ENCODE measurements at places on chromosomes 5 and 9. TPM values are rescaled to one million over a fixed set of nuclear protein-coding genes. Genes with fewer than 3 reads are reported as not detected.
A peak's percentile ranks its signal among the peaks of the same experiment; 100 is the strongest.

UBE2QL1 gene
- total RNA-seq = not detected

DNA sequence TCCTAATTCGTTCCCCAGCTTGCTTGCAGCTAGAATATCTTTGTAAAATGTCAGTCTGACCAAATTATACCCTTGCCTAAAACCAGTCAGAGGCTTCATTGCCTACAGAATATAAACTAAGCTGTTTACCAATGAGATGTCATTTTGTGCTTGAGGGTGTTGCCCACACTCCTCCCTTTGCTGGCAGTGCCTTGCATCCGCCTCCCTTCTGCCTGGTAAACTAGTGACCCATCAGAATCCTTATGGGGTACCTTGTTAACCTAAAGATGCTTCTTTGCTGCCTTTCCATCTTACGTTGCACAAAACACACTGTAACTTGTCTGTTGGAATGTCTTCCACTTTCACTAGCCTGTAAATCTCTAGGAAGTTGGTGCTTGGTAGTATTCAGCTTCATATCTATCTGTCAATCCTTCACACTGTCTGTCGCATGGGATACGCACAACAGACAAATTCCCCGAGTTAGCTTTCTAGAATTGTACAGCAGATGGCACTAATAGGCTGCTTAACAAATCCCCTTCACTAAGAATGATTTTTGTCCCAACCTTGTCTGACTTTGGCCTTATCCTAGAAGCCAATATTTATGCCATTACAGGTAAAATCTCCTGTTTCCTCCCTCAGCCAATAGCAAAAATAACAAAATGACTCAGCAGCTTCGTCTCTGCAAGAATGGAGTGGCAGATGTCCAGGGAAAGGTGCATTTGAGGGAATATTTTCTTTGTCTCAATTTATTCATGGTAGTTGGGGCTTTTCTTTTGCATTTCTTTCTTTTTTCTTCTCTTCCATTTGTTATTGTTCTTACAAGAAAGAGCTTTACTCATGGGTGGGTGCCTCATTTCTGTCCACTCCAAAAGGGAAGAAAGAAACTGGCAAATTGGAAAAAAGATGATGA is 3.0 kb downstream of the NUDT2 start:
- peak; percentile 10 for DNase-seq

- DNase-seq = no peak
Measured at GRCh38 chr5:58450811-58451629, 8.9 kb downstream of the PLK2 start.

DNA sequence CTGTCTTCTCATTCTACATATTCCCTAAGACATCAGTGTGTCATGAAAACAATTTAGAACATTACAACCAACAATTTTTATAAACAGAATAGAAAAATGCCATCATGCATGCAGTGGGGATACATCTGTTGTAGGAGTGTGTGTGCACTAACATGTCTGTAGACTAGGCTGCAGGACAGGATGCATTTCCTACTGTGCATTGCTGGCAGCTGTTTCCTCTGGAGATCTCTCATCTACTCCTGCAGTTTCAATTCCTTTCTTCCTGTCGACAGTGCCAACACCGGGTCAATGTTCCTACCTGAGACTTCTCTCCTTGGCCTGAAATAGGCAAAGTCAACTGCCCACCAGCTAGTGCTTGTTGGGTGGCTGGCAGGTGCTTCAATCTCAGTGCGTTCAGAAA is 69.8 kb downstream of the ANKH start:
- no peak for DNase-seq

DNA sequence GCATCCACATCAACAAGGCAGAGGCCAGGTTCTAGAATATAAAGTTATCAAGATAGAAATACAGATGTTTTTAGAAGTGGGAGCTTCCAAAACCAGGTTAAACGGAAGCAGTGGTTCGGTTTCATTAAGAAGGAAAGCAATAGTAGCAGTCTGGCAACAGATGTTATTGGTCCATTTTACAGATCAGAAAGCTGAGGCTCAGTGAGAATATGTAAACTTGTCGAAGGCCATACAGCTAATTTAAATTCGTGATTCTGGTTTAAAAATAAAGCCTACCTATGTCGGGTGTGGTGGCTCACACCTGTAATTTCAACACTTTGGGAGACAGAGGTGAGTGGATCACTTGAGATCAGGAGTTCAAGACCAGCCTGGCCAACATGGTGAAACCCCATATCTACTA is 160.6 kb downstream of the ARRDC3 start:
- no peak for DNase-seq

- DNase-seq = no peak
Measured at GRCh38 chr5:173778152-173778782, 109.9 kb upstream of the CPEB4 start.

GRCh38 chr9:70874451-70874850 is 247.0 kb downstream of the TRPM3 start:
- no peak for DNase-seq

GRCh38 chr5:33966805-33967204 is 17.7 kb downstream of the SLC45A2 start:
- DNase-seq = no peak

TIMD4 gene
- 0.17 TPM for total RNA-seq

CENPP gene
- 6.9 TPM for total RNA-seq
